Sigmoid colon (tissue), 7 donors: ENCODE measurements at places on chromosomes 2 and 18.

- H3K36me3 ChIP-seq: no peaks in the 10 kb centered on the region
- no peak overlapping the region for H3K4me3 ChIP-seq
- no peak overlapping the region for H3K27ac ChIP-seq
- H3K4me1 ChIP-seq: peaks cover 15% of the 10 kb centered on the region
- no peak for DNase-seq
Measured at GRCh38 chr2:189402932-189403331, 38.3 kb upstream of the WDR75 start.

DNA sequence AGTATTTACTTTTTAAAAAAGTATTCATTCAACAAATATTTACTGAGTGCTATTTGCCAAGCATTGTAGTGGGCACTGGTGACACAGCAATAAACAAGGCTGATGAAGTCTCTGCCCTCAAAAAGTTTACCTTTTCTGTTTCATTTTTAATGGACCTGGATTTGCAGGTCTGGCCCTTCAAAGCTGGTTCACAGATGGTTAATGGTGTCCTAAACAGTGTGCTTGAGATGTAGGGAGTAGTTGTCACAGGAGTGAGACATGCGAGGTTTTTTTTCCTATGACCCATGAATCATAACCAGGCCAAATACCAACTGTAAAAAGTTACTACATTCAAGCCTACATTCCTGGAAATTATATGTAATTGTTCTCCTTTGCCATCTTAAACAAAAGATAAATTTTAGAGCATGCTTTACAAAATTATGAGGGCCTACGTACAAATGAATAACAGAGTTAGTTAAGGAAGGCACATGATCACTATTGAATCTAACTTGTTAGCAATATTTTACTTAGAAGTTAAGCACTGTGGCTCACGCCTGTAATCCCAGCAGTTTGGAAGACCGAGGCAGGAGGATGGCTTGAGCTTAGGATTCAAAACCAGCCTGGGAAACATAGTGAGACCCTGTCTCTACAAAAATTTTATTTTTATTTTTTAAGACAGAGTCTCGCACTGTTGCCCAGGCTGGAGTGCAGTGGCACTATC lies 223.9 kb downstream of the MBD5 start:
- H3K27ac ChIP-seq: no peak overlapping the region
- DNase-seq: no peak
- H3K4me1 ChIP-seq: peaks cover 8% of the 10 kb centered on the region
- no peaks in the 10 kb centered on the region for H3K36me3 ChIP-seq

DNA sequence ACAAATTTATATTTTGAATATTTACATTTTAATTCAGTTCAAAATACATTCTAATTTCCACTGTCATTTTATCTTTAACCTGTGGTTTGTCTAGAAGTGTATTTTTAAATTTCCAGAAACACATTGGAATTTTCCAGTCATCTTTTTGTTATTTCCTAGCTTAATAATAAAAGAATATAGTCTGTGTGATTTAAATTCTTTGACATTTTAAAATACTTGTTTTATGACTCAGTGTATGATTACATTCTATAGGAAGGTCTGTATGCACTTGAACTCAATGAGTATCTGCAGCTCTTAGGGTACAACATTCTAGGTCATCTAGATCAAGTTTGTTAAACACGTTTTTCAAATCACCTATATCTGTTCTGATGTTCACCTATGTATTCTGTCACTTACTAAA lies 88.3 kb upstream of the MBOAT2 start:
- no peak overlapping the region for H3K27ac ChIP-seq
- no peak for DNase-seq
- H3K4me1 ChIP-seq: peaks cover 21% of the 10 kb centered on the region

GRCh38 chr2:96072746-96073145 lies 38.0 kb upstream of the GPAT2 start:
- DNase-seq: no peak
- H3K36me3 ChIP-seq: no peaks in the 10 kb centered on the region
- H3K27ac ChIP-seq: no peak overlapping the region

GRCh38 chr2:24731040-24731439 lies 62.2 kb downstream of the PTRHD1 start:
- DNase-seq: no peak
- H3K4me1 ChIP-seq: no peaks in the 10 kb centered on the region
- H3K4me3 ChIP-seq: no peak overlapping the region
- H3K36me3 ChIP-seq: no peaks in the 10 kb centered on the region
- H3K27me3 ChIP-seq: no peaks in the 10 kb centered on the region

DNA sequence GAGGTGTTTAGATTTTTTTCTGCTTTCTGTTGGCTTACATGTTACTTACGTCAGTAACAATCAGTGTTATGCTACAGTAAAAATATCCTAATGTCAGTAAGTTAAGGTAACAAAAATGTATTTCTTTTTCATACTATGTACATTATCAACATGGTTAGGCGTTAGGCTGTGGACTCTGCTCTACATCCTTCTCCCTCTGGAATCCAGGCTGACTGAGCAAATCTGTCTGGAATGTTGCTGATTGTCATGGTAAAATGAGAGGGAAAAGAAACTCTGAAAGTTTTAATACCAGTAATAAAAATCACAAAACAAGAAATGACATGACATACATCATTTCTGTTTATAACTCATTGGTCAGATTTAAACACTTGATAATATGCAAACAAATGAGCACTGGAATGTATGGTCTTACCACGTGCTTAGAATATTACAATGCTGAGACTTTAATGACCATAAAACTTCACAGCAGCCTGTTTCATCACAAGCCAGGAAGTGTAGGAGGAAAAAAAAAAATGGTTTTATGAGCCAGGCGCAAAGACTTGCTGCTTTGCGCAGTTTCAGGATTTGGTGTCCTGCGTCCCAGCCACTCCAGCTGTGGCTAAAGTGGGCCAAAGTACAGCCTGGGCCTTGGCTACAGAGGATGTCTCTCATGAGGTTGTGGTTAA lies 252.4 kb downstream of the FSIP2 start:
- H3K36me3 ChIP-seq: no peaks in the 10 kb centered on the region
- no peak for DNase-seq
- no peak overlapping the region for H3K4me3 ChIP-seq
- no peaks in the 10 kb centered on the region for H3K4me1 ChIP-seq
